T-helper 1 cell (primary cell): ENCODE measurements at places on chromosomes 7 and 10.

DNA sequence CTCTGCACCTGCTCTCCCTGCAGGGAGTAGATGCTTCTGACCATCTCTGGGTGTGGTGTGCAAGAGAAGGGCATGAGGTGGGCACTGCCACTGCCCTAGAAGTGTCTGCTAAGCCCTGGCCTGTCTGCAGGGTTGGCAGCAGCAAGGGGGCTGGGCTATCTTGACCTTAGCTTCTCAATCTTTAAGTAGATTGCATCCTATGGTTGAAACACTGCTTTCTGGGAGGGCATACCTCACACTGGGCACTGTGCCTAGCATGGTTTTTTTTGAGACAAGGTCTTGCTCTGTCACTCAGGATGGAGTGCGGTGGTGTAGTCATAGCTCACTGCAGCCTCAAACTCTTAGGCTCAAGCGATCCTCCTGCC, 54.9 kb downstream of the CLIP2 start:
- DNase-seq, result no peak

DNA sequence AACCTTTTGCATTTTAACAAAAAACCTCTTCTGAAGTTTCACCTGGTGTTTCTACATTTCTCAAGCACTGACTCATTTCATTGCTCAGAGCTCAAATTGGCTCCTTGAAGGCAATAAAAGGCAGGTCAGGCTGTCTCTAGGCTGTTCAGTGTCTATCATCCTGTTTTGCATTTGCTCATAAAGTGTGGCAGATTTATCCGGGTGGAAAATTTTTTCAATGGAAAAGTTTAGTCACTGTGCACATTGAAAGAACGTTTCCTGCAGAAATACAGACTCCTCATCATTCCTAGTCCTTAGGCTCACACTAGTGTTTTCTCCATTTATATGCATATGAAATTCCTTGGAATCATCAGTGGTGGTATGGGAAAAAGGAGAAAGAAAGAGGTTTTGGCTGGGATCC, 114.2 kb upstream of the DGKB start:
- DNase-seq, result no peak

DNA sequence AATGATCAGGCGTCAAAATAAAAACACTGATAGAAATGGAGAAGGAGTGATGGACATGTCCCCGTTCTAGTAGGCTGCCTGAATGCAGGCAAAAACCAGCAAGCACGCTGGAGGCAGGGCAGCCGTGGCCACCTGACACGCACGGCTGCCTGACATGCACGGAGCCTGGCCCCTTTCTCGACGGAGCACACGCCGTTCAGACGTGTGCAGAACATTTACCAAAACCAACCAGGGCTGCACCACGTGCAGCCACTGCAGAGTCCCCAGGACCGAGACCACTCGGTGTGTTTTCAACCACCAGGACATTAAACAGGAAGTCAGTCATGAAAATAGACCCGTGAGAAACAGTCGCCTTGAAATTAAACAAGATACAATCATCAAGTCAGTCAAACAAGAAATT, 61.9 kb upstream of the NKX6-2 start:
- no peak for DNase-seq

GRCh38 chr10:106338486-106338885, 826.0 kb downstream of the SORCS1 start:
- no peak for DNase-seq

GRCh38 chr7:45646996-45647825, 73.0 kb downstream of the ADCY1 start:
- no peak for DNase-seq

DNA sequence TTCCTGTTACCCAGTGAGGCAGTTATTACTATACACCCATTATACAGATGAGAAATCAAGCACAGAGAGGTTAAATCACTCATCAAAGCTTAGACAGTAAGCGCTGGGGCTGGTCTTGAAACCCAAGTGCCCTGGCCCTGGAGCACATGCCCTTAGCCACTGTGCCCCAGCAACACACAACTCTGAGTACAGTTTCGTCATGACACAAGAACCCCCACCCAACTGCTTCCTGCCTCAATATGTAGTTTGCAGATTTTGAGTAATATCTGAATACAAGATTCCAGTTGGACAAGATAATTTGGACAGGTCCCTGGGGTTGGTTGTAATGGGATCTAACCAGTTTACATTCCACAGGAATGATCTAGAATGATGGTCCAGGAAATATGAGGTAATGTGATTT, 62.8 kb downstream of the SH3PXD2A start:
- DNase-seq, result no peak

DNA sequence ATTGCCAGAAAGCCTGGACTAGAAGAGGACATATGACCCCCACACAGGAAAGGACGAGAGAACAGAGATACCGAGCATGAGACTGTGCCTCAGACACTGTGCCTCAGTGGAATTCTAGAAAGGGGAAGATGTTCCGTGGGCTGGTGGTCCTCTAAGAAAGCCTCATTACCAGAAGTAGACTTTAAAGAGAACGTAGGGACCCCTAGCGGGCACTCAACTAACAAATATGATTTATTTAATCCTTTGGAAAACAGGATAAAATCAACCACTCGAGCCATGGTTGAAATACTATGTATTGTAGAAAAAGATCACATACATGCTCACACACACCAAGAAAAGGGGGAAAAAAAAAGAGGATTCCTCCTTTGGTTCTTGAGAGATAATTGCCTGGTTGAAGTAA, 701.2 kb upstream of the SORCS1 start:
- no peak for DNase-seq

DNA sequence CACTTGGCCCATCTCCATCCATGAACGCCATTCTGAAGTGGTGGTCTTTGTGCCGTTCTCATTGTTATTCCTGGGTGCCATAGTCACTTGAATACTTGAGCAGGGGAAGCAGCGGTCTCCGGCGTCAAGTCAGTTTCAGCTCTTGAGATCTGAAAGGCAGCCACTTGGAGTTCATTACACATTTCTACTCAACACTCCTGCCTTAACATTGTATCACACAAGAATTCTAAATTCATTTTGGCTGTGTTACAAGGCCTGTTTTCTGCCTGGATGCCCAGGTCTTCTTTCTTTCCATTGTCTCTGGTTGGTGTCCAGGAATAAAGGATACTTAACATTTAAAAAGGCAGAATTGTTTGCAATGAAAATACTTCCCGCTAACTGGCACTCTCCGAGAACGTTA, 69.0 kb upstream of the RAB11FIP2 start:
- no peak for DNase-seq

DNA sequence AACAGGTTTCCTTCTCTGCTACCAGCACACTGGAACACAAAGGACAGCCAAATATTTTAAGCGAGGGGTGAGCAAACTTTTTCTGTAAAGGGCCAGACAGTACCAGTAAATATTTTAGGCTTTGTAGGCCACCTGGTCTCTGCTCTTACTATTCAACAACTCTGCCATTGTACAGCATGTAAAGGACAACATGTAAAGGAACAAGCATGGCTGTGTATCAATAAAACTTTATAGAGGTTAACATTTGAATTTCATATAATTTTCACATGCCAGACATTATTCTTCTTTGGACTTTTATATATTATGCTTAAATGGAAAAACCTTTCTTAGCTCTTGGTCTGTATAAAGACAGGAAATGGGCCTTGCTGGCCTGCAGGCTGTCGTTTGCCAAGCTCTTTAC, 30.2 kb downstream of the RHEB start:
- DNase-seq, result no peak

GRCh38 chr7:7970531-7971307, 2.1 kb downstream of the GLCCI1 start:
- DNase-seq, result peak; percentile 33

DNA sequence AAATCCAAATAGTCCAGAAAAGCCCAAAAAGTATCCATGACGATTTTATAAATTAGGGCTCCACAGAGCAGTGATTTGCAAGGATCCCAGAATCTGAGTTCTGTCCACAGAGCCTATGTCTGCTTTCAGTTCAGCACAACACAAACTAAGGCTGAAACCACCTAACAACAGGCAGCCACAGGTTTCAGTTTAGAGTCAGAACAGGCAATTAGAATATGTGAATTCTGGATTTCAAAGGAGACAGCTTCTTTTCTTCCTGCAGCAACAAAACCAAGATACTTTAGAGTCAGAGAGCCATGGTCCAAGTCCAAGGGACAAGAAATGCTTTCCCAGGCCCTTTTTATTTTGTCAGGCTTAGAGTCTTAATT, 23.6 kb downstream of the IFIT3 start:
- DNase-seq, result peak; percentile 34

GRCh38 chr7:80634505-80634904, 3.9 kb upstream of the CD36 start:
- DNase-seq, result no peak

- no peak for DNase-seq
These were observed 160.1 kb downstream of the COL28A1 start for GRCh38 chr7:7375538-7375937.

GRCh38 chr7:121941830-121942229, 68.9 kb downstream of the PTPRZ1 start:
- DNase-seq, result no peak

GRCh38 chr10:79353000-79353406, 5.7 kb downstream of the PPIF start:
- no peak for DNase-seq

- no peak for DNase-seq
These were observed 50.2 kb upstream of the ZMIZ1 start for GRCh38 chr10:79018521-79019011.

DNA sequence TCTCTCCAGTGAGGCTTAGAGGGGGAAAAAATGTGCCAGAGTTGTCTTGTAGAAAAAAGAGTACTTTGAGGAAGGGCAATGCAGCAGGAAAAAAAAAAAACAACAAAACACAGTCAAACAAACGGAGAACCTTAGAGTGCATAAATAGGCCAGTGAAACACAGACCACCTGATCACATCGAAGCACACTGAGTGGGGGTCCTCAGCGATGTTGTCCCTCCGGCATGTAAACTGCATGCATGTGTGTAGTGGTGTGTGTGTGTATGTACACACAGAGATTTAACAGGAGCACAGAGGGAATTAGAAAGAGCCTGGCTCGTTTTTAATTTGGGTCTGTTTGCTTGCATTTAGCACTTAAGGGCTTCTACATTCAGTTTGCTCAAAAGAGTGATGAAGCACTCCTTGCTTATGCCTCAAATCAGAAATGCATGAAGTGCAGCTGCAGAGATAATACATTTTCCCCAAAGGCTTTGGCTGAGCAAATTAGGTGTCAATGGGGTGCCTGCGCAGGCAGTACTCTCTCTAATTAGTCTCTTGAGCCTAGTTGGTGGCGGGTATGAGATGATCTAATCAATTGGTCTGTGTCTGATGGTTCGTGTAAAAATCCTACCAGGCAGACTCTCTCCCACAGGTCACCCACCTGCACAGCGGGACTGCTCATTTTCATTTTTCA, 62.7 kb upstream of the FZD1 start:
- DNase-seq, result no peak
